ENCODE measurements at places on chromosomes 13 and 19.

GRCh38 chr19:43469160-43469480 lies 3.7 kb upstream of the LYPD3 start:
- DNase-seq: no peak

DNA sequence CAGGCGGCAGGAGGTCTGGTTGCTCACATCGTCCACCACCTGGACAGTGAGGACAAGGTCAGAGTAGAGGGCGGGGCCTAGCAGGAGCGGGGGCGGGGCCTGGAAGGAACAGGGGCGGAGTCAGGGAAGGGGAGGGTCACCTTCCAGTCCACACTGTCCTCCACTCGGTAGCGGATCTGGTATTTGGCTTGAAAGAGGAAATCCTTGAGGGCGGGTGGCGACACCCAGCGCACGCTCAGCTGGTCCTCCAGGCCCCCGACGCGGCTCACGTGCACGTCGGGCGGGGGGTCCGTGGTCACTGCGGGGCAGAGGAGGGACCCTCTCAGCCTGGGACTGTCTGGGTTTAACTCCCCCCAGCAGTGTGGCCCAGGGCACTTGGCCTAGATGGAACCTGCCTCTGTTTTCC lies 8.2 kb downstream of the REX1BD start:
- no peak for DNase-seq

- DNase-seq: no peak
These were observed 3.7 kb downstream of the NDUFA11 start for GRCh38 chr19:5899728-5900526.

DNA sequence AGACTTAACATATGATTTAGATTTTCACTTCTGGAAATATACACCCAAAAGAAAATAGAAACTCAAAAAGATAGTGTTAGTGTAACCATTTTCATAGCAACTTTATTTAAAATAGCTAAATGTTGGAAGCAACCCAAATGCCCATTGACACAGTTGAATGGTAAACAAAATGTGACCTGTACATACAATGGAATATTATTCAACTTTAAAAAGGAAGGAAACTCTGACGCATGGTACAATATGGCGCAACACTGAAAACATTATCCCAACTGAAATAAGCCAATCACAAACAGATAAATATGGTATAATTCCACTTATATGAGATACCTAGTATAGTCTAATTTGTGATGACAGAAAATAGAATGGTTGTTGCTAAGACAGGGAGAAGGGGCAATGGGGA lies 1456.1 kb upstream of the MIR17HG start:
- no peak for DNase-seq

DNA sequence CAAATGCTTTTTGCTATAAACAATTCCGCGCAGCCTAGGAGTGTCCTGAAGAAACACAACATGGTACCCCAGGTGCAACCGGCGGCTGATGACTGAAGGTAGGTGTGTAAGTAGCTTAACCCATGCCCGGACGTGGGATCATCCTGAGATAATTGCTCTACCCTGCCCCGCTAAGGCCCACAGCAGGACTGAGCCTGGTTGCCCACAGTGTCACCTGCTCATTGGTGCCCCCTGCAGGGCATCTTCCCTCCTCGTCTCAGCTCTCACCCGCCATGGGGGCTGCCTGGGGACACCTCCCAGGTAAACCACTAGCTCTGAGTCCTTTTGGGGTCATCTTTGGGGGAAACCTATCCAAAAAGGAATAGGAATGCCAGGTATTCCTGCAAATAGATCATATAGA lies 22.3 kb downstream of the TMEM161A start:
- no peak for DNase-seq

GRCh38 chr13:111865046-111865445 lies 201.9 kb upstream of the SOX1 start:
- DNase-seq: no peak

Data from mesenteric fat pad (tissue), 1 donor.